ENCODE measurements at places on chromosomes 5 and 9.

DNA sequence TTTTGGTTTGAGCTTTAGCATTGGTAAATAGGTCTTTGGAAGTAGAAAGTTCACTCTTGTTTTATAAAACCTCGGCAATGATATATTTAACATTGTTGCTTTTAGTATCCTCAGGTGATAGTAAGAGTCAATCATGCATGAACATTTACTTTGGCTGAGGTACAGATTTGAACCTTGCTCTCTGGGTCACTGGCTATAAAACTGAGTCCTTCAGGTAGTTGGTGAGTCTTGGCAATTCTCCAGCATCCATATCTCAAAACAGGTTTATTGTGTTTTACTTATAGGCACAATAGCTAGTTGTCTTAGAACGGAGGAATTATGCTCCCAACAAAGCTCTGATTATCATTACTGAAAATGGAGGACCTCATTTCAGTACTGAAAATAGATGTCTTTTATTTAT is 75.1 kb downstream of the MAT2B start:
- peak; percentile 29 for DNase-seq

DNA sequence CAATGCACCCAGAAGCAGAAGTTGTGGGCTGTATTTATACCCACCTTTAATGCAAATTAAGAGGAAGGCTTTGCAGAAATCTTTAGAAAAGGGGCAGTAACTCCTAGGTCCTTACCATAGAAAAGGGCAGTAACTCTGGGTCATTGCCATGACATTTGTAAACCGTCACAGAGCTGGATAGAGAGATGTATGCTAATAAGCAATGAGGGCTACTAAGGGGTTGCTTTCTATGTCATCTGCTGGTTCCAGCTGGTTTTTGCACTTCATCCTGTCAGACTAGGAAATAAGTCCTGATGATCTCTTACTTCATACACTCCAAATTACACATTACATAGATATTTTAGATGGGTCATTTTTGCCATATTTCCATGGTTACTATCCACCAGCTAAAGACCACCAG is 299.1 kb upstream of the TYRP1 start:
- DNase-seq, result no peak

- DNase-seq, result peak; percentile 26
These were observed 37.4 kb downstream of the CCDC125 start for GRCh38 chr5:69295088-69295754.

- no peak for DNase-seq
These were observed 59.0 kb downstream of the OR2K2 start for GRCh38 chr9:111271047-111271446.

GRCh38 chr9:117444501-117444900 is 29.6 kb upstream of the ASTN2 start:
- no peak for DNase-seq

- DNase-seq, result peak; percentile 76
These were observed at the start of gene FGD3 for GRCh38 chr9:92947268-92948037. Gene FGD3, plus strand, starts transcription at chr9:92947523. Its CDS starts 28,734 bp downstream, at chr9:92976257.

DNA sequence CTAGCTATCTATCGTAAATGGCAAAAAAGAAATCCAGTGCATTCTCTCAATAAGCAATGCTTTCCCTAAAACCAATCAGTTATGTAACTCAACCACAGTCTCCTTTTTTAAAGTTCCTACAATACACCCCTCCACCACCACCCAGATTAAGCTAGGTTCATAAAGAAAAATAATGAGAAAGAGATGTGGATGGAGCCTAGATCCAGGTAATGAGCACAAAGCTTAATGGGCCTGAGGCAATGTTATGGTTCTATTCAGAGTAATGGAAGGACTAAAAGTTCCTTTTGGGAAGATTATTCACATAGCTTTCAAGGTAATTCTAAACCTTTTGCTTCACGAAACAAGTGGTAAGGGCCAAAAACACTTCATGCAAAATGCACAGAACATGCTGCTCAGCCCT is 113.5 kb downstream of the MPDZ start:
- no peak for DNase-seq

GRCh38 chr9:34256104-34256503 is 73.0 kb downstream of the KIF24 start:
- DNase-seq, result peak; percentile 55

GRCh38 chr5:10145923-10146401 is 103.7 kb downstream of the ATPSCKMT start:
- DNase-seq, result peak; percentile 16

DNA sequence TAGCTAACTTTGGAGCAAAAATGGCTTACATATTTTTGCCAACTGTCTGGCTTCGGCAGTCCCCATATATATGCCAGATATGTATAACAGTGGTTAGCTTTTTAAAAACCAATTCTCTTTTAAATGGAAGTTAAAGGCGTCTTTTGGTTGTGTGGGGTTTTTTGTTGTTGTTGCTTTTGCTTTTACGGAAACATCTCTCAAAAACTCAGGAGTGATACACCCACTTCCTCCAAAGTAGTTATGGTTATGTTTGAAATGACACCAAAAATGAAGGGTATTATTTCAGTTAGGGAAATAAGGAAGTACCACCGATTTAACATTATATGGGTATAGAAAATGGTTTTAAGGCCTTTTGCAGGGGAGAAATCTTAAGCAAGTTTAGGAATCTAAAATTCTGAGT is 2.3 kb downstream of the CNOT8 start:
- no peak for DNase-seq

GRCh38 chr5:179405426-179406030 is 60.3 kb upstream of the ADAMTS2 start:
- DNase-seq, result no peak

- no peak for DNase-seq
These were observed 8.6 kb upstream of the PRRX2 start for GRCh38 chr9:129656795-129657390.

DNA sequence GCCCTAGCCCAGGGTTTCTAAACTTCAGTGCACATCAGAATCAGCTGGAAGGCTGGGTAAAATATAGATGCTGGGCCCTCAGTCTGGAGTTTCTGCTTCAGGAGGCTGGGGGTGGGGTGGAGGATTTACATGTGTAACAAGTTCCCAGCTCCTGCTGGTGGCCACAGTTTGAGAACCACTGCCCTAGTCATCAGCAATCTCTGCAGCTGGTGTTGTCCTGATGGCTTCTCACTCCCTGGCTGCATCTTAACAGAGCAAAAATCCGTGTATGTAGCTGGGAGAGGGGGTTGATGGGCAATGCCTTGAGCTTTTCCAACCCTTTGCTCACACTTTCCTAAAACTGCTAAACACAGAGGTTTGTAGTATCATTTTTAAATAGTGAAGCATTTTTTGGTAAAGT is 186.0 kb upstream of the KLF9 start:
- peak; percentile 60 for DNase-seq

DNA sequence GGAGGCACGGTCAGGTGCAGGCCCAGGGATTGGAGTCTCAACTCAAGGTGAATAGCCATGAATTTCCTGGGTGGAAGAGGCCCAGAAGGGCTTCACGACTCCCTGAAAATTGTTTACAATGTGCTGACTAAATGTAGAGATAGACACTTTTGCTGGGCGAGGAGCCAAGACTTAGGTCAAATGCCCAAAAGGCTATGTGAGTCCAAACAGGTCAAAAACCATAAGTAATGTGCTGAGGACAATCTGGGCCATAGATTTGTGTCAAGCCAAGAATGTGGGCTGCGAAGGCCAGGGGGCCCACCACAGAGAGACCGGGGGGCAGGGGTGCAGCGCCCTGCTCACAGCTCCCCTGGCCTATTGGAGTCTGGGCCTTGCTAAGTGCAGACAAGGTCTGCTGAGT is 197.8 kb downstream of the HSPA4 start:
- no peak for DNase-seq

- no peak for DNase-seq
These were observed 6.9 kb downstream of the FGD3 start for GRCh38 chr9:92954049-92954861.

DNA sequence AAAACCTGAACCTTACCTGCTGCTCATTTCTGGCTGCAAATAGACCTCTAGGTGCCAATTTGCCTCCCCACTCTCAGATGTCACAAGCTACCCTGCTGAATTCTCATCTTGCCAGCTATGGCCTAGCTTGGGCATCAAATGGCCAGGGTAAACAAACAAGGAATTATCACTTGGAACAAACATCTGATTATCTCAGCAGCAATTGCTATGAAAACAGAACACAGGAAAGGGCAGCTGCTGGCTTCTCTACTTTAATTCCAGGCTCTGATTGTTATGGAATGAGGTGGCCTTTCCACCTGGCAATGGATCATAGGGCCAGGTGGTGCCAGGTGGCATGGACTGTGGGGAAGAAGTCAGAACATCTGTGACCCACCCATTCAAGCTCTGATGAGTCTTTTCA is 505.1 kb downstream of the TLR4 start:
- no peak for DNase-seq

- DNase-seq, result no peak
These were observed 23.7 kb downstream of the CCDC171 start for GRCh38 chr9:15576350-15577050.

DNA sequence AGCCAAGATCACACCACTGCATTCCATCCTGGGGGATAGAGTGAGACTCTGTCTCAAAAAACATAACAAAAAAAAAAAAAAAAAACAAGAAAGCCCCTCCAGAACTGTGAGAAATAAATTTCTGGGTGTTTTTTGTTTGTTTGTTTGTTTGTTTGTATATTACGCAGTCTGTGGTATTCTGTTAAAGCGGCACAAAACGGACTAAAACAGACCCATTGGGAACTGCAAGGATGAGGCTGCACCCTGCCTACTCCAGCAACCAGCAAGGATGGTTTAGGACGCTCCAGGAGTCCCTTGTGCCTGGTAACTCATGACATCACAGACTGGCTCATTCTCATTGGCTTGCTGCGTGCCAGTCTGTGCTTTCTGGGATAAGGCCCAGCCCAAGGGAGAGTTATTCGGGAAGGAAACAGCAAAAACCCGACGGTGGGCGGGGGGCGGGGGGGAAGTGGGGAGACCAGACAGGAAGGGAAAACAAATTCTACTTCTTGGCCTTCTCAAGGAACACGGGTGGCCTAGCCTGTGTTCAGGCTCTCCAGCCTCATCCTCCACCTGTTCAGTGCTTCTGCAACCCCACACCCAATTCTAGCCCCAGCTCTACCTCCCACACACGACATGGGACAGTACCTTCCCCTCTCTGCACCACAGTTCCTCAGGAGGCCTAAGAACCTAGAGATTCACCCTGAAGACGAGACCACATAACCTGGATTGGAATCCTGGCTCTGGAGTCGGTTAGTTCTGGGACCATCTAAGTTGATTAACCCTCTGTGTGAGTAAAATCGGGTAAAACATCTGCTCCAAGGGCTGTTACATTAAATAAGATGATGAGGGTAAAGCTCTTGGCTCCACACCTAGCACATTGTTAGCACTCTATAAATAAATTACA is 2.8 kb downstream of the CD74 start:
- DNase-seq, result peak; percentile 91

GRCh38 chr9:128892221-128892921 is 10.4 kb downstream of the LRRC8A start:
- no peak for DNase-seq

DNA sequence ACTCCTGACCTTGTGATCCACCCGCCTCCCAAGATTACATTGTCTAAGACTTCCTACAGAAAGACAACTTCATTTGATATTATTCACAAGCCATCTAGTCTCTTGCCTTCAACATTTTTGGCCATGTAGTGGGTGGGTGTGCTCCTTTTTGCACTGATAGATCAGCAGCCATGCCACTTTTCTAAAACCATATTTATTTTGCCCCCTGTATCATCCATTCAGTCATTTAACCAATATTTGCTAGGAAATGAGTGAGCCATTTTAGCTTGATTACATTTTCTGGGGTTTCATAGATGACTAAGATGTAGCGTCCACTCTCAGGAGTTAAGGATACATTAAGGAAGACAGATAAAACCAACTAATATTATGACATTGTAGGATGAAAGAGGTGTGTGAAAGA is 555.6 kb downstream of the RAB3C start:
- no peak for DNase-seq

DNA sequence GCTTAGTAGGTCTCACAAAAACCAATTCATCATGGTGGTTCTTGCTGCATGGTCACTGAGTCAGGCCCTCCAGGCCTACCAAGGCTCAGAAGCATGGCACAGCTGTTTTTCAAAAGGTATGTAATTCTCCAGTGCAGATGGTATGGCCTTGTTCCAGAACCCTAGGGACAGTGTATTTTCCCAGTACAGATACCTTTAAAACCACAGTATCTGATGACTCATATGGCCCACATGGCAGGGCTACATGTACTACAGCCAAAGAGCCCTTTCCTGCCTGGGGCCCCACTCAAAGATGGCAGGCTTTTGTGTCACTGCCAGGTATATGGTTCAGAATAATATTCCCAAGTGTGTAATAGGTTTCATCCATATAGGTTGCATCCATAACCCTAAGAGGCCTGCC is 16.5 kb downstream of the CSF2 start:
- DNase-seq, result no peak

DNA sequence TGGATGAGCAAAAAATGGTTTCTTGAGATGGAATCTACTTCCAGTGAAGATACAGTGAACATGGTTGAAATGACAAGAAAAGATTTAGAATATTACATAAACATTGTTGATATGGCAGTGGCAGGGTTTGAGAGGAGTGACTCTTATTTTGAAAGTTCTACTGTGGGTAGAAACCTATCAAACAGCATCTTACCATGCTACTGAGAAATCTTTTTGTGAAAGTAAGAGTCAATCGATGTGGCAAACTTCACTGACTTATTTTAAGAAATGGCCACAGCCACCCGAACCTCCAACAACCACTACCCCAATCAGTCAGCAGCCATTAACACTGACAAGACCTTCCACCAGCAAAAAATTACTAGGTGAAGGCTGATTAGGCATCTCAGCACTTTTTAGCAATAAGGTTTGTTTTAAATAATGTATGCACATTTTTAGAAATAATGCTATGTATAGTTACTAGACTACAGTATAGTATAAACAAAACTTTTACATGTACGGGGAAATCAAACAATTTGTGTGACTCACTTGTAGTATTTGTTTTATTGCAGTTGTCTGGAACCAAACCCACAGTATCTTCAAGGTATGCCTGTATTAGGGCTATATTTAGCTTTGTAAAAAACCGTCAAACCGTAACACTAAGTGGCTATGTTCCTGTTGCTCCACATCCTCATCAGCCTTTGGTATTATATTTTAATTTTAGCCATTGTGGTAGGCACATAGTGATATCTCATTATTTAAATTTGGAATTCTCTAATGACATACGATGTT is 30.6 kb upstream of the ADAMTS6 start:
- no peak for DNase-seq

GRCh38 chr5:145499483-145499882 is 335.7 kb downstream of the PRELID2 start:
- DNase-seq, result peak; percentile 90

DNA sequence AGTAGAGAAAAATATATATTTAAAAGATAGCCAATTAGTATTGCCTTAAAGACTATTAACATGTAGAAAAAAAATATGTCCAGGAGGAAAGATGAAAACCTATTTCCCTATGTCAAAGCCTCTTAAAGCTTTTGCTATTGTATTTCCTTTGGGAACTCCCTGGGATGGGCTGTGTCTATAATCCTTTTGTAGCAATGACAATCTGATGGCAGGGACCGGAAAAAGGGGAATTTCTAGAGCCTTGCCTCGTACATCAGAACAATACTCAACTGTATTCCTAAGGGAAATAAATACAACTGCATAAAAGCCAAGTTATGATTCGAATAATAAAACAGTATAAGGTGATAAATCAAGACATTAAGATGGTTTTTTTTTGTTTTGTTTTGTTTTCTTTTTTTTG is 257.3 kb downstream of the MLLT3 start:
- DNase-seq, result peak; percentile 44

All from NCI-H82 (cell line).